ENCODE measurements at places on chromosomes 4 and X. TPM values are rescaled to one million over a fixed set of nuclear protein-coding genes. Genes with fewer than 3 reads are reported as not detected.

NEXMIF gene
- not detected for total RNA-seq

HSFX4 gene
- not detected for total RNA-seq

SLC6A14 gene
- total RNA-seq, result 0.44 TPM

EGFL6 gene
- not detected for total RNA-seq

DGKK gene
- total RNA-seq, result not detected

KLB gene
- total RNA-seq, result not detected
